ENCODE measurements at places on chromosomes 2 and 18.

- DNase-seq: no peak
Observed at GRCh38 chr2:96164459-96165184, 19.4 kb upstream of the DUSP2 start.

- peak; percentile 38 for DNase-seq
Observed at GRCh38 chr18:6482198-6482977, 67.7 kb upstream of the L3MBTL4 start.

DNA sequence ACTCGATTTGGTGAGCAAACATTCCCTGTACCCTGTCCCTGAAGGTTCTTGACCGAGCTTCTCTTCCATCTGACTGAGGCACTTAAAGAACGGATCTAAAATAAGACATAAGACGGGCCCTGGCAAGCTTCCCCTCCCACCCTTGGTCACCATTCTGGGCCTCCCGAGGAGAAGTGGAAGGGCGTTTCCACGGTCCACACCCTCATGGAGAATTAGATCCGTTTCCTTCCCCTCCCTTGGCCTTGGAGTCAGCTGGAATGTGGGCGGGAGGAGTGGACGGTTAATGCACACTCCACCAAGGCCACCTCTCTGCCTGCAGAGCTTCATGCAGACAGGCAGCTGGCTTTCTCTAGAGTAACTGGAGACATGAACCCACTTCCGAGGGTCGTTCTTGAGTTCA lies 257.3 kb upstream of the APCDD1 start:
- no peak for DNase-seq

GRCh38 chr2:9655441-9656269 lies 24.9 kb upstream of the YWHAQ start:
- DNase-seq: no peak

GRCh38 chr2:9771481-9772017 lies 71.7 kb upstream of the TAF1B start:
- DNase-seq: peak; percentile 44

- DNase-seq: no peak
Observed at GRCh38 chr2:30266051-30266621, 34.8 kb downstream of the LBH start.

- no peak for DNase-seq
Observed at GRCh38 chr2:173806761-173807160, 158.4 kb downstream of the SP3 start.

GRCh38 chr2:133418671-133419070 lies 149.6 kb downstream of the NCKAP5 start:
- DNase-seq: no peak

DNA sequence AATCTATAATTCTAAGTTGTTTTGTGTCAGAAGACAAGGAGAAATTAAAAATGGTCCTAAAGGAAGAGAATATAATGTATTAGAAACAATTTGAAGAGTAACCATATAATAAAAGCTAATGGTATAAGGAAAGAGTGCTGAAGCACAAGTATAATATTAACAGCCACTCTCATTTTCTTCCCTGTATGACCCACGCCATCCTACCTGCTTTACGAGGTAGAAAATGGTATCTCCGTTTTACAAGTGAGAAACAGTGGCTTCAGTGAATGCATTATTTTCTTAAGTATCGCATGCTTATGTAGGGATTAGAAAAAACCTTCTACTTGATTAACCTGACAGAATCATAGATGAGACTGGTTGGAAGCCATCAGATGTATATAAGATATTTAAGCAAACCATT lies 266.2 kb downstream of the CCDC102B start:
- DNase-seq: no peak

DNA sequence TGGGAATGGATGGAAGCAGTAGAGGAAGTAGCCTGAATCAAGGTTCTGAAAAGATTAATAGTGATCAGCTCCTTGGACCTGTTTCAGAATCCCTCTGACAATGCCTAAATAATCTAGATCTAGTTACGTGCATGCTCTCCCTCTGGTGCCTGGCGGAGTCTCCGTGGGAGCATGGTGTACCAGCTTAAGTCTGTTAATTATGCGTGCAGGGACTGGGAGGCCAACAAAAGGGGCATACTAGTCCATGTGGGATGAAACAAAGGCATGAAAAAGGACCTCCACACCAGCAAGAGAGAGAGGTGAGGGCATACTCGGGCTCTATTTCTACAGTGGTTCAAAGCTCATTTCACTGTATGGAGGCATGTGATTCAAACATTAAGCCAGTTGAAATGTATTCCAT lies 200.3 kb downstream of the DPP4 start:
- no peak for DNase-seq

GRCh38 chr2:216147172-216148131 lies 38.3 kb downstream of the XRCC5 start:
- DNase-seq: no peak

- no peak for DNase-seq
Observed at GRCh38 chr2:88959480-88960204, 268.2 kb downstream of the RPIA start.

Data from HepG2 (cell line).